ENCODE measurements at places on chromosomes 12 and 14.

- DNase-seq, result peak; percentile 79
These were observed 136.0 kb downstream of the KSR2 start for GRCh38 chr12:117832459-117833457.

DNA sequence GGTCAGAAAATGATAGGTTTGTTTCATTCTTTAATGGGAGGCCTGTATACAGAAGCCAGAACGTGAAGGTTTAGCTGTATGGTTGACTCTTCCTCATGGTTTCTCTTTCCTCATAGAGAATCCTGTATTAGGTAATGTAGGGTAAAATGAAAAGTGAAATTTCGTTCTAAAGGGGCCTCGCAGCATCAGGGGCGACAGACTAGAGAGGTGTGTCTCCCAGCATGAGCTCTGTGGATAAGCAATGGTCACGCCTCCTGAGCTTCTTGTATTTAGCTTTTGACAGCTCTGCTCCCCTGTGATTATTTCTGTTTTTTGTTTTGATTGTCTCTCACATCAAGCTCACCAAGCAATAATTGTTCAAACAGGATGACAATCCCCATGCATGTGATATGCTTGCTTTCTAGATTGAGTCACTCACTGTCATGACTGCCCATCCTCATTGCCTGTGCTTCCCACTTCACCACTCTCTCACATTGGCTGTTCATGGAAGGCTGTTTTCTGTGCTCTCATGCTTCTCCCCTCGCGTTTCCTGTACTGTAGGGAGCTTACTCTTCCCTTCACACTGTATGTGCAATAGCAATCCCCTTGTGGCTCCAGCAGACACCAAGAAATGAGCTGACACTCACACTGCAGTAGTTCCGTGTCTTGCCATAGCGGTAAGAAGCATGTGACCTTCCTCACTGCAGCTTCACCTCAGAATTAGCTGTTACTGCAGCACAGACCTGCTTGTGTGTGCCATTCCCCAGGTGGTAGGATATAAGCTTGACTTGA, 44.0 kb downstream of the RAD52 start:
- DNase-seq, result no peak

DNA sequence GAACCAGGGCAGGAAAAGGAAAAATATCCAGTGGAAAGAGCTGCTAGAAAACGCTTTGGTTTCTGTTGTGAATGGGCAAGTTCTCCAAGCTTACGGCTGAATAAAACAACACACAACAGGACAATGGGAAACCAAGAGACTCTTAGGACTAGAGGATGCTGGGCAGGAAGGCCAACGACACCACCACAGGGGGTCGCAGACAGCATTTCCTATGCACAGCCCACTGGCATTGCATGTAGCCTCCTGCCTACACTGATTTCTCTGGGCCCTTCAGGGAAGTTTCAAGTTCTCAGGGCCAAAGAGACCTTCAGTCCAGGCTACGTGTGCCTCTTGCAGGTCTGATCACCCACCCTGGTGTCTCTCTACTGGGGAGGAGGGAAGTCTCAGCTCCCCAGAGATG, 108.0 kb downstream of the RIMBP2 start:
- DNase-seq, result no peak

GRCh38 chr12:68805592-68806120, 2.3 kb upstream of the MDM2 start:
- DNase-seq, result peak; percentile 50

DNA sequence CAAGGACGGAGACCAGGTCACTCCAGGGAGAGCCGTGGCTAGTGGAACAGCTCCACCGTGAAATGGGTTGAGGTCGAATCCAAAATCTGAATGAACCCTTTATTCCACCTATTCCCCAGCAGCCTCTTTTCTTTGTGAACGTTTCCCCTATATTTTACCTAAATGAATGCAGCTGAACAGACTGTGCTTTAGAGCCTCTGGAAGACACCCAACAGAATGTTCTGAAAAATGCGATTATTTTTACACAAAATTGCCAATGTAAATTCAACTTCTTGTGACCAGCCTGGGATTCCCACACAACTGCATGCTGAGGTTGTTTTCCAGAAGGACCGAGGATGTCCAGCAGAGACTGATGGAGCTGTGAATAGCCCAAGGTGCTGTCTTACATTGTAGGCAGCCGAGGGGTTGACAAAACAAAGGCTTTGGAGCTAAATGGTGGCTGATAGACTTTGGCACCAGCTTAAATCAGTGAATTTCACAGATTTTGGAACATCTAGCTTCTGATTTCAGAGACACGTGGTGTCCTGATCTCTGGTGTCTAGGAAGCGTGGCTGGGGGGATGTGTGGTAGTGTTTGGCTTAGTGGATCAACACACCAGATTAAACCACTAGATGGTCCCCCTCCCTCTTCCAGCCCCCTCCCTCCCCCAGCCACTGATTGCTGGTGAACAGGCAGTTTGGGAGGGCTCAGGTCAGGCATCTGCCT, 150.4 kb downstream of the ZNF664 start:
- DNase-seq, result no peak

DNA sequence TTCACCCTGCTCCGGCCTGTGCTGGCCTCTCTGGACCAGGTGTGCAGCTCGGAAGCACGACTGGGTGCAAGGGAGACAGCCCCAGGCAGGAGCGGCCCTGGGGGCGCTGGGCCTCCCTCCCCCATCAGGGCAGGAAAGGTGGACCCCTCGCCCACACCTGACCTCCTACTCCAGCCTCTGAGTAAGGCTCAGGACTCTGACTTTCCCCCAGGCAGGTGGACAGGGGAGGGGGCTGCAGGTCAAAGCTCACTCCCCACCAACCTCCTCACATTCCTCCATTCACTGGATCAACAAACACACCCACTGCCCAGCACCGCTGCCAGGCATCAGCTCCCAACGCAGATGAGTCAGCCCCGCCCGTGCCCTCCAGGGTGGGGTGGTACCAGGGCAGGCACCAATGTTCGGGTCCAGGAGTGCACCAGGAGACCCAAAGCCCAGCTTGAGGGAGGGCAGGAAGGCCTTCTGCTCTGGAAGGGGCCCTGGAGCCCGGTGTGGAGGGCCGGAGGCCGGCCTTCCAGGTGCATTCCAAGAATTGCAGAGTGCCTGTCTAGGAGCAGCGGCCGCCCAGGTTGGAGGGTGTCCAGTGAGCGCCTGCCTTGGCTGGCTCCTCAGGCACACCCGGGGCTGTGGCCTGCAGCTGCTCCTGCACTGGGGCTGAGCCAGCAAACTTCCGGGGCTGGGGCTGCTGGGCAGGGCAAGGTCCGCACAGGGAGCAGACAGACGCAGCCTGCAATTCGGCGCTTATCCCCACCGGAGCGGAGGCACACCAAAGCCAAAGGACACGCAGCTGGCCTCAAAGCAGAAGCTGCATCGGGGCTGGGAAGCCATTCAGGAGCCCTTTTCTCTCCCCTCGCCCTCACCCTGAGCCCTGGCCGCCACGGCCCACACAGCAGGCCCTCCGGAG, 1.6 kb upstream of the INF2 start:
- peak; percentile 46 for DNase-seq
